ENCODE measurements at places on chromosomes 5 and 9. TPM values are rescaled to one million over a fixed set of nuclear protein-coding genes. Genes with fewer than 3 reads are reported as not detected.

Gene CTXN3
- total RNA-seq: not detected

Gene NR4A3
- 2.0 TPM for total RNA-seq

Gene PCDHGB4
- total RNA-seq: 21.5 TPM

Gene OCLN
- 1.0 TPM for total RNA-seq

Gene QSOX2
- 12.2 TPM for total RNA-seq

Gene CAVIN4
- total RNA-seq: 1.2 TPM

Gene CCDC192
- total RNA-seq: not detected

Gene PAEP
- total RNA-seq: not detected
